ENCODE measurements at places on chromosomes 6 and 20.

DNA sequence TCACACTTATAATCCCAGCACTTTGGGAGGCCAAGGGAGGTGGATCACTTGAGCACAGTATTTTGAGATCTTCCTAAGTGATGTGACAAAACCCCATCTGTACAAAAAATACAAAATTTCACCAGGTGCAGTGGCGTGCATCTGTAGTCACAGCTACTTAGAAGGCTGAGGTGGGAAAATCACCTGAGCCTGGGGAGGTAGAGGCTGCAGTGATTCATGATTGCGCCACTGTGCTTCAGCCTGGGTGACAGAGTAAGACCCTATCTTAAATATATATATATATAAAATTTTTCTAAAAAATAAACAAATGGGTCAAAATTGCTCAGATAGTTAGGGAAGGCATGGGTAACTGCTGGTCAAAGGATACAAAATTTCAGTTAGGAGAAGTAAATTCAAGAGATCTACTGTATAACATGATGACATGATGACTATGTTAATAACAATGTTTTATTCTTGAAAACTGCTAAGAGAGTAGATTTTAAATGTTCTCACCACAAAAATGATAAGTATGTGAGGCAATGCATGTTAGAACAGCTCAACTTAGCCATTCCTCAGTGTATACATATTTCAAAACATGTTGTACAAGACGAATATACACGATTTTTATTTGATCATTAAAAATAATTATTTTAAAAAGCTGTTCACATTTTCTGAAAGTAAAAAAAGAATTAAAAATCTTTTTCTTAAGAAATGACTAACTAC lies 24.4 kb downstream of the TBC1D32 start:
- DNase-seq = no peak

- DNase-seq = no peak
These were observed 50.4 kb upstream of the TAB2 start for GRCh38 chr6:149267072-149267471.

DNA sequence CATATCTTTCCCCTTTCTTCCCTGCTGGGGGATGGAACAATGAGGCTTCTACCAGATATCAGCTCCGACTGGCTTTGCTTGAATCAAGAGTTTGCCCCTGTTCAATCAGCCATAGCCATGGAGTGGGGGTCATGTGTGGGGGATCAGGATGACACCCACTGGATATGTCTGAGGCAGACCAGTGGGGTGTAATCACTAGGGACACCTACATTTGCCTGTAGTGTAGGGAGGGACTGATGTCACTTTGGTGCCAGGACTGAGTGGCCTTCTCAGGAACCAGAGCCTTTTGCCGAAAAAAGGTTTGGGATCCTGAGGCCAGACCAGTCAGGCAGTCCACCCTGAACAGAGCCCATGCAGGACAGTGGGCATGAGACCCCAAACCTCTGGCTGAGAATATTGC lies 1.0 kb downstream of the ITPA start:
- no peak for DNase-seq

DNA sequence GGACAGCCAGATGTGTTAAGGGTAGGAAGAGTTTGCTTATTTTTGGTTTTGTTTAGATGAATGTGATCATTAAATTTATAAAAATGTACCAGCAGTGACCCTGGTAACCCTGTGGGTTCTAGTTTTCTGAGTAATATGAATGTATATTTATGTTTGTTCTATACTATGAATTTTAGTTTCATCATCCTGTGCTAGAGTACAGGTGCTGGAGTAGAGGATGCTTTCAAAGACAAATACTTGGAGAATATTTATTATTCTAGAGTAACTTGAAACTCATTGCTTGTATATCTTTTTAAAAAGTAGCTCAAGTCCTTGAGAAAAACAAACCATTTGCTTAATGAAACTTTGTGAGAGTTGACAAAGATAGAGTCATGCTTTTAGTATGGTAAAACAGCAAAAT lies 7.8 kb downstream of the LRRC1 start:
- DNase-seq = no peak

- DNase-seq = peak; percentile 42
These were observed 719 bp downstream of the SMPD2 start for GRCh38 chr6:109441069-109441816.

DNA sequence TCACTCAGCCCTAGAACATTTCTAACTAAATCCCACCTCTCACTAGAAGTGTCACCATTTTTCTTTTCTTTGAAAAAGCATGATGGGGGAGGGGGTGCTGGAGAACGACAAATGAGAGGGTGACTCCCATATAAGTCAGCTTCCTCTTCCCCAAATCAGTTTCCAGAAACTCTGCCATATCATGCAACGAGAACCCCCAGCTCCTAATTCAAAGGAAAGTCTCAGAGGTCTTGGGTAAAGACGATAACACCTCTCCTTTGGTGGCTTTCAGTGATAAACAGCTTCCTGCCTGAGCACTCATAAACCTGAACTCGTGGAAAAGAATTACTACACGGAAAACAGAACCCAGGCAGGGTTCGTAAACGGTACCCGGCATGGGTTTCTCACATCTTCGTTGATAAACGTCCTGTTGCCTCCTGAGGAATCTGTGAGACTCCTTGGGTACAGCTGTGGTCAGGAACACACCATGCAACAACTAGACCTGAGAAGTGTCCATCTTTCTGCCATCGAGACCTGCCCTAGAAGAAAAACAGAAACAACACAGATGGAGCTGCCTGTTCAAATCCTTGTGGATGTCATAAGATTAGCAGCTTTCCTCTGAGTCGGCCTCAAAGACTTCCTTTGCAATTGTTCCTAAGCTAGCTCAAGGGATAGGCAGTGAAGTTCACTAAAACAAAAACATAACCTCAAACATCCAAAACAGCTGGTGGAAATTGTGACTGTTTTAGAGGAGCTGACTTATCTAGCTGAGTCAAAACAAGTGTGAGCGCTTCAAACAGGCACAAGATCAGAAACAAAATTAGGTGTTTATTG lies 185.8 kb upstream of the PRDM1 start:
- peak; percentile 52 for DNase-seq

- DNase-seq = no peak
These were observed 275.3 kb upstream of the CITED2 start for GRCh38 chr6:139649732-139650131.

- DNase-seq = no peak
These were observed 15.8 kb downstream of the DNPH1 start for GRCh38 chr6:43213431-43213830.

GRCh38 chr20:53387983-53388675 lies 205.5 kb downstream of the ZNF217 start:
- DNase-seq = no peak

GRCh38 chr20:5078399-5078958 lies 41.3 kb downstream of the PCNA start:
- peak; percentile 90 for DNase-seq

- DNase-seq = no peak
These were observed 434.7 kb upstream of the SOX4 start for GRCh38 chr6:21158873-21159272.
